ENCODE measurements at places on chromosomes 2 and 18.

DNA sequence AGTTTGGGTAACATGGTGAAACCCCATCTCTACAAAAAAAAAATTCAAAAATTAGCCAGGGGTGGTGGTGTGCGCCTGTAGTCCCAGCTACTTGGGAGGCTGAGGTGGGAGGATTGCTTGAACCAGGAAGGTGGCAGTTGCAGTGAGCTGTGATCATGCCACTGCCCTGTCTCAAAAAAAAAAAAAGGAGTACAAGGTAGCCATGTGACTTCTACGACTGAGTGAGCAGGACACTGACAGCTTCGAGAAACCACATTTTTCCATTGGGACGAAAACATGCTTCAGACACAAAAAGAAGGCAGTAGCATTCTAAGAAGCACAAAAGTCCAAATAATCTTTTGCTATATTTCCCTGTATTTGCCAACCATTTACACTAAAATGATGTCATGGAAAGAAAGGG is 19.7 kb upstream of the IKZF2 start:
- no peak for DNase-seq

DNA sequence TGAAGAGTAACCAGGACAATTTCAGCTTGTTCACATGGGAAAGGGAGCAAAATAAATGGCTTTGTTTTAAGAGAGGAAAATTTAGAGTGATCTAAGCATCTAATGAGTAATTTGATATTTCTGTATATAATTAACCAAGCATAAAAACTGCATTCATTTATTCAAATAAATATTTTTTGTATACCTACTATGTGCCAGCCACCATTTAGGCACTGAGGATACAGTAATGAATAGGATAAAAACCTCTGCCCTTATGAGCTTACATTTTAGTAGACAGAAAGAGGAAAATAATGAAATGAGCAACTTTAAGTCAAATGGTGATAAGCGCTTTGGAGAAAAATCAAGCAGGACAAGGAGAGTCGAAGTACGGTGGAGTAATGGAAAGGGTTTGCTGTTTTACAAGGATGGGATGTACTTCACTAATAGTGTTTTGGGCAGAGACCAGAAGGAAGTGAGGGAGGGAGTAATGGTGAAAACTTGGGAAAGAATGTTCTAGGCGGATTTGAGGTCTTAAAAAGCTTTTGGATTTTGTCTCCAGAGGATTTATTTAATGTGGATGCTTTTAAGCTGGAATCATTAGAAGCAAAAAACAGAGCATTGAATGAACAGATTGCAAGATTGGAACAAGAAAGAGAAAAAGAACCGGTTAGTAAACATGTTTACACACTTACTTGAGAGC is 17.4 kb downstream of the NDC80 start:
- DNase-seq: no peak

DNA sequence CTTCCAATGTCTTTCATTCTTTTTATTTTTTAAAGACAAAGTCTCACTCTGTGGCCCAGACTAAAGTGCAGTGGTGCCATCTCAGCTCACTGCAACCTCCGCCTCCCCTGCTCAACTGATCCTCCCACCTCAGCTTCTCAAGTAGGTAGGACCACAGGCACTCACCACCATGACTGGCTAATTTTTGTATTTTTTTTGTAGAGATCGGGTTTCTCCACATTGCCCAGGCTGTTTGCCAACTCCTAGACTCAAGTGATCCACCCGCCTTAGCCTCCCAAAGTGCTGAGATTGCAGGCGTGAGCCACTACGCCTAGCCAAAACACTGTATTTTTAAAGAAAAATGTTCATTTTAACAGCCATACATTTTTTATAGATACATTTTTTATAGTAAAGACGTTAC is 12.7 kb downstream of the GCKR start:
- DNase-seq: no peak

DNA sequence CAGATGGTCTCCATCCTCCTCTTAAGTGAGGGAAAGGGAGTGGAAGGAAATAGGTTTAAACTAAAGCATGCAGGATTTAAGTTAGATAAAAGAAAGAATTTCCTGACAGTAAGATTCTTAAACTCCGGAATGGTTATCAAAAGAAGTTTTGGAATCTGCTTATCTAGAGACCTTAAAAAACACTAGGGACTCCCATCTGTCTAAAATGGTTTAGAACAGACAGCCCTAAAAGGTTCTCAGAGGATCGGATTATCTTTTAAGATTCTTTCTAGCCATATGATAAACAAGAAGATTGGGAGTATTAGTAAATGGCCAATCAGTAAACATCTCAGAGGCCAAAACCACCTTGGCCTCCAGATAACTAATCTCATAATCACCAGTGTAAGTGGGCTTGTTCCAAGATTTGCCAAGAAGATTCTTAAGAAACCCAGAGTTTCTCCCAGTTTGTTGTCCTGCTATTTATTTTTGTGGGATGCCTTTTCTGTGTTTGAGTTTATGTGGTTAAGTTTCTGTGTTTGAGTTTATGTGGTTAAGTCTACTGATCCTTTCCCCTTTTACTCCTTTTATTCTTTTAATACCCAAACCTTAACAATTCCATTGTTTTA is 314.9 kb upstream of the NRP2 start:
- DNase-seq: no peak

- no peak for DNase-seq
These were observed 4.3 kb downstream of the GAD1 start for GRCh38 chr2:170820757-170821530.

DNA sequence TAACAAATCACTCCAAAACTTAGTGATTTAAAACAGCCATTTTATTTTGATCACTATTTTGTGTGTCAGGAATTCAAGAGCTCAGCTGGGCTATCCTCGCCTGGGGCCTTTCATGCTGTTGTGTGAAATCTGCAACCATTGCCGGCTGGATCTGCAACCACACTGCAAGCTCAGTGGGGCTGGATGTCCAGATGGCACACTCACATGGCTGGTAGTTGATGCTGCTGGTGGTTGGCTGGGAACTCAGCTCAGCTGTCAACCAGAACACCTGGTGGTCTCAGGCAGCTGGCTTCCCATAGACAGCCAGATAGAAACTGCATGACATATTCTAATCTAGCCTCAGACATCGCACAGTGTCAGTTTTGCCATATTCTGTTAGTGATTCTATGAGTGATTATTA is 30.6 kb upstream of the AP1S3 start:
- no peak for DNase-seq

DNA sequence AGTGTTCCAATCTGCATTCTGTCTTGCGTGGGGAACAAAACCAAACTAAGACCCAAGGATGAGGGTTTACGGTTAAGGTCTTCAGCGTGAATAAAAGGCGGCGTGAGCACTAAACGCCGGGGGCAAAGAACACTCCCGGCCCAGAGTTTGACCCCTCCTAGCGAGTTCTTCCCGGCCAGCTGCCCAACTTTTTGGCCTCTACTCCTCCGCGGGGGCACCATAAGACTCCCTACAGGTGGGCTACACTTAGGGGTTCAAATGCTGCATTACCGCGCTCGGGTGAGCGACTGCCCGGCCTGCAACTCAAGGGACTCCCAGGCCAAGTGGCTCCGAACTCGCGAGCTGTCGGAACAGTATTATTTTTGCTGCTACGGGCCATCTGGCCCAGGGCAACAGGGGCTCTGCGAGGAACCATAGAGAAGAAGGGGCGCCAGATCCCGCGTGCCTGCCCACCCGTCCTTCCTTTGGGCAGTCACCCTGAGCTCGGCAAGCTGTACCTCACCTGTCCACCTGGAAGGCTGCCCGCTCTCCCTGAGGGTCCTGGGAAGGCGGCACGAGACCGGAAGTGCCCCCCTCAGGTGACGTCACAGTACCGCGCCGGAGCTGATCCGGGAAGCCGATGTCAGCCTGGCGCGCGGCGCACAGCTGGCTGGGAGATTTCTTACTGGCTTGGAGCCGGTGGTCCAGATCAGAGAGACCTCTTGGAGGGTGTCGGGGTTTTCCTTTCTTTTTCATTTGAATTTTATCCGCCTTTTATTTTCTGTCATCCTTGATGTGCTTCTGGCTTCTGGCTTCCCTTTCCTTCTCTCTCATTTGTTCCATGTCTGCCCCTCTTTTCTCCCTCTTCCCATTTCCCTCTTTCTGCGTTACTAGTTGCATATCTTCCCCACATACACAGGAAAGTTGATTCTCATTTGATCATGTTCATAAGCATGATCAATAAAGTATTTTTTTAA is at the start of gene LDAH:
Gene LDAH, minus strand, starts transcription at position 567 of the 956 bp plus-strand sequence. CDS start 21,638 bp downstream, outside the sequence.
- peak; percentile 94 for DNase-seq

- no peak for DNase-seq
These were observed 80.7 kb downstream of the CYRIA start for GRCh38 chr2:16584824-16585540.

DNA sequence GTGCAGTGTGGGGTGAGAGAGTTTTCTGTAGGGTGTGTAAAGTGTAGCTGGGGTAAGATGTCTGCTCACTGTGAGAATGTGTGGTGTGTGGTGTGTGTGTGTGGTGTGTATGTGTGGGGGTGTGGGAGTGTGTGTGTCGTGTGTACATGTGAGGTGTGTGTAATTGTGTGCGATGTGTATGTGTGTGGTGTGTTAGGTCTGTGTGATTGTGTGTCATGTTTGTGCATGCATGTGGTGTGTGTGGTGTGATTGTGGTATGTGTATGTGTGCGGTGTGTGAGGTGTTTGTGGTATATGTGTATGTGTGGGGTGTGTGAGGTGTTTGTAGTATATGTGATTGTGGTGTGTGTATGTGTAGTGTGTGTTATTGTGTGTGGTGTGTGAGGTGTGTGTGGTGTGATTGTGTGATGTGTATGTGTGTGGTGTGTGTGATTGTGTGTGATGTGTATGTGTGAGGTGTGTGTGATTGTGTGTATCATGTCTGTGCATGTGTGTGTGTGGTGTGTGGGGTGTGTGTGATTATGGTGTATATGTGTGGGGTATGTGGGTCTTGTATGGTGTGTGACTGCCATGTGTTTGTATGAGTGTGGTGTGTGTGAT is 241.7 kb upstream of the HDAC4 start:
- DNase-seq: no peak

DNA sequence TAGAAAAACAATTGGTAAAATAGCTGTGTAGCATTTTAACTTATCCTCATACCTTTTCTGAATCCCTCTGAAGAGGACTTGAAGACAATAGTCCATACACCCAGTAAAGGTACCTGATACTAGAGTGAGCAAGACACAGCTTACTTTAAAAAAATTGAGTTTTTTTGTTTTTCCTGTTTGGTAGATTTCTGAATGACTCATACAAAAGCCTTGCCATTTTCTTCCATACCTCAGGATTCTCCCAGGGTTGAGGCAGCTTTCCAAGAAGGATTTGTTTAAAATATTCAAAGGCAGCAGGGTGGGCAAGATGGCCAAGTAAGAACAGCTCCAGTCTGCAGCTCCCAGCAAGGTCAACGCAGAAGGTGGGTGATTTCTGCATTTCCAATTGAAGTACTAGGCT is 551.0 kb upstream of the LRATD1 start:
- DNase-seq: no peak

GRCh38 chr2:209613649-209614305 is 157.9 kb upstream of the UNC80 start:
- no peak for DNase-seq

- no peak for DNase-seq
These were observed 46.3 kb upstream of the LTBP1 start for GRCh38 chr2:32900246-32900973.

GRCh38 chr2:238202326-238203093 is 985 bp downstream of the ILKAP start:
- DNase-seq: peak; percentile 24

GRCh38 chr18:58612315-58613055 is 16.4 kb downstream of the ALPK2 start:
- no peak for DNase-seq

DNA sequence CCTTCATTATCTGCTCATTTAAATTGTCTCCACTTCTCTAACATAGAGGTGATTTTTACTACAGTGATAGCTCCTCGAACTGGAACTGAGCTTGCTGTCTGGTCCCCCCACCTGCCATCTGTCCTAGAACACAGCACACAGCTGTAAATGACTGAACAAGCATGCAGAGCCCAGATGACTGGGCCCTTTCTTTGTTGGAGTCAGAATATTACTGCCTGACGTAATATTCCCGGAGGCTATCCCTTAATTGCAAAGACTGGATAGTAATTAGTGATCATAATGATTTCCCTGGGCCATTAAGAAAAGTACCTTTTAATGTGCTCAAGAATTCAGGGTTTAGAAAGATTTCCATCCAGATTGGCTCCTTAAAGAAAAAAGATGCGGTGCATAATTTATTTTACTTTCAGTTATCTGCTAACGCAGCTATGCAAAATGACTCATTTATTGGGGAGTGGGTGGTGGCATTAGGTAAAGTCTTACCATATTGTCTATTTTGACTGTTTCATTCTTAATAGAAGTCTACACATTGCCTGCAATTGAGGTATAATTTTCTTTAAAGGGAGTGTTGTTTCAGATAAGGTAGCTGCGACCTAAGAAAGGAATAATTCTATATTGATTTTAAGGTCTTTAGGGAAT is 84.4 kb downstream of the MAP4K4 start:
- peak; percentile 84 for DNase-seq

GRCh38 chr18:31386741-31387140 is 10.2 kb downstream of the DSG4 start:
- no peak for DNase-seq

DNA sequence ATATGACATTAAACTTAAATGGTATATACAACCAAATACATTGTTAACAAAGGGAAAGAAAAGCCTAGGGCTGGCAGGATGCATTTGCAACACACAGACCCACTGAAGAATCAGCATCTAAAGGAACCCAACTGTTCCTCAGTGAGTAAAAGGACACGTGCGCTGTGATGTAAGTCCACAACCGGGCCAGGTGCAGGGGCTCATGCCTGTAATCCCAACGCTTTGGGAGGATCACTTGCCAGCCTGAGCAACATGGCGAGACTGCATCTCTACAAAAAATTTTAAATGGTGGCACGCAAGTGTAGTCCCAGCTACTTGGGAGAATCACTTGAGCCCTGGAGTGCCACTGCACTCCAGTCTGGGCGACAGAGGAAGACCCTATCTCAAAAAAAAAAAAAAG is 3.9 kb downstream of the DTNB start:
- no peak for DNase-seq

- peak; percentile 98 for DNase-seq
These were observed at the start of gene LMAN2L for GRCh38 chr2:96739633-96740428. TSS of gene LMAN2L (minus strand) at chr2:96740064. CDS start at chr2:96740040, 24 bp downstream.

- DNase-seq: no peak
These were observed 18.1 kb downstream of the EPAS1 start for GRCh38 chr2:46315103-46315890.

DNA sequence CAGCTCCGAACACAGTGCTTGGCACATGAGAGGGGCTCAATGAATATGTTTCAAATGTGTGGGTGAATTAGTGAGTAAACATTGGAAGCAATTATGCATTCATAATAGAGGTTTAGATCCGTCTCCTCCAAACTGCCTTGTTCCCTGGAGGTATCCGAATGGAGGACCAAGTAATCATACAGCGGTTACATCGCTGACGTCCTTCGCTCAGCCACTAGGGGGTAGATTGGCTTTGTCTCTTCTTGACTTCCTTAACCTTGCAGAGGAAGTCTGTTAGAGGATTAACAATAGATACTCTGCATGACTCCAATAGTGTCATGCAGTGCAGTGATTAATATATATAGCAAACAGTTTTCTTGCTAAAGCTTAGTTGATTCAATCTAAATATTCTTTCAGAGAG is 517.0 kb downstream of the PTPRM start:
- DNase-seq: peak; percentile 94

GRCh38 chr2:29105375-29105774 is 9.8 kb upstream of the CLIP4 start:
- no peak for DNase-seq

- no peak for DNase-seq
These were observed 87.4 kb downstream of the MYO3B start for GRCh38 chr2:170265321-170265720.

- DNase-seq: peak; percentile 10
These were observed 772.3 kb downstream of the LRRTM4 start for GRCh38 chr2:76749858-76750257.

- no peak for DNase-seq
These were observed 10.8 kb downstream of the STK11IP start for GRCh38 chr2:219608399-219608964.

- DNase-seq: peak; percentile 55
These were observed 380.4 kb downstream of the TNS1 start for GRCh38 chr2:217622205-217623060.

Measured in NCI-H146 (cell line).